NAMALWA (cell line): ENCODE measurements at places on chromosomes 6 and 20.

GRCh38 chr20:19812056-19812455 is 54.0 kb downstream of the RIN2 start:
- DNase-seq: no peak

GRCh38 chr20:61480158-61480825 is 228.2 kb downstream of the CDH4 start:
- no peak for DNase-seq

GRCh38 chr6:118656847-118657451 is 5.6 kb upstream of the CEP85L start:
- DNase-seq: no peak

- no peak for DNase-seq
Observed at GRCh38 chr6:119241111-119241465, 108.5 kb downstream of the MAN1A1 start.

DNA sequence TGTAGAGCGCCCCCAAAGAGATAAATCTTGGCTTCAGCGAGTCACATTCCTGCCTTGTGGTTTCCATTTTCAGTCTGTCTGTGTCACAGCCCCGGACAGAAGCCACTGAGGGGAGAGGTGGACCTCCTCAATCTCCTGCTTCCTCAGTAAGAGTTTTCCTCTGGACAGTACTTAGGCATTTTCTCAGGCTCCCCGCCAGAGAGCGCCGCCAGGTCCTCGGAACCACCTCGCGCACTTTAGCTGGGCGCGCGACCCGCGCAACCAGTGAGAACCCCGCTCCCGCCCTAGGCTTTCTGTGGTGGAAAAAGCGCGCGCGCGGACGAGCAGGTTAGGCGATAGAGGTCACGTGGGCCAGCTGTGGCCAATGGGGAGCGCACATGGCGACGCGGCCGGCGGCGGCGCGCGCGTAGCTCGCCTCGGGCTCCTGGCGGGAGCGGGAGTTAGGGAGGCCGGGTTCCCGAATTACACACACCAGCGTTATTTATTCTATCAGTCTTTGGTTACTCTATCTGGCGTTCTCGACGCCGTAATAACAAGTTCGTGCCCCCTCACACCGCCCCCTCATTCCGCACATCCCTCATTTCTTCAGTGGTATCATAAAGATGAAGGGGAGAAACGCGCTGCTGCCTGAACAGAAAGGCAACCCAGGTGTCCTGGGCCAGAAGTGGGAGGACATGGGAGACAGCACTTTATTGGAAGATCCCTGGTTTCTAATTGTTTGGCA is 19.4 kb downstream of the PXT1 start:
- DNase-seq: peak; percentile 98

DNA sequence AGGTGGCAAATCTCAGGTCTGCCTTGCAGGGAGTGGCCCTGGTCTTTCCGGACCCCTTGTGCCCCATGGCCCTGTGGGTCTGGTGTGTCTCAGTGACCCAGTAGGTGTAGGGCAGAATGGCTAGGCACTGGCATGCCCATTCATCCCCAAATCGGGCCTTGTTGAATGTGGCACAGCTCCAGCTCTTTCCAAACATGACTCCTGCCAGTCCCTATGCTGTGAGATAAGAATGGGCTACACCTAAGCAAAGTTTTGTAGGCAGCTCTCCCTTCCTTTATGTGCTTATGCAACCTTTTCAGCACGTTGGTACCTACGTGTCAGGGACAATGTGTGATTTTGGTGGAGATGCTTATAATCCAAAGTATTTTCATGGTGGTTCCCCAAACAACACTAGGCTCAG is 33.9 kb downstream of the FOXO3 start:
- DNase-seq: no peak

GRCh38 chr6:128412680-128413079 is 107.7 kb downstream of the PTPRK start:
- no peak for DNase-seq

GRCh38 chr20:40922865-40923264 is 105.8 kb upstream of the TOP1 start:
- DNase-seq: no peak

GRCh38 chr6:17665132-17665531 is 41.6 kb downstream of the NUP153 start:
- no peak for DNase-seq

GRCh38 chr6:168247443-168248147 is 72.0 kb downstream of the DACT2 start:
- no peak for DNase-seq

DNA sequence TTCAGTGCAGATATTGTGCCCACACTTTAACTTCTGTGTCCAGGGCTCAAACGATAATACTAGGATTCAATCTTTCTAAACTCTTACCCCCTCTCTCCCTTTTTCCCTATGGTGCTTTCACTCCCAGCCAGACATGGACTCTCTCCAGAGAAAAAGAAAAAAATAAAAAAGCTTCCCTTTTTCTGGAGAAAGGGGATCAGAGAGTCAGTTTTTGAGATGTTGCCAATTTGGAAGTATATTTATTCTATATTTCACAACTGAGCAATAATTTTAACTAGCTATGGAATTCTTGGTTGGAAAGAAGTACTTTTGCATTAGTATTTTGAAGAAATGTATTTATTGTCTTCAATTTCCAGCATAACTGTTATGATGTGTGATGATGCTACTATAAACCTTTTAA is 72.2 kb upstream of the ZFP64 start:
- no peak for DNase-seq

- peak; percentile 85 for DNase-seq
Observed at GRCh38 chr6:153023977-153024708, 21.6 kb upstream of the MTRF1L start.

DNA sequence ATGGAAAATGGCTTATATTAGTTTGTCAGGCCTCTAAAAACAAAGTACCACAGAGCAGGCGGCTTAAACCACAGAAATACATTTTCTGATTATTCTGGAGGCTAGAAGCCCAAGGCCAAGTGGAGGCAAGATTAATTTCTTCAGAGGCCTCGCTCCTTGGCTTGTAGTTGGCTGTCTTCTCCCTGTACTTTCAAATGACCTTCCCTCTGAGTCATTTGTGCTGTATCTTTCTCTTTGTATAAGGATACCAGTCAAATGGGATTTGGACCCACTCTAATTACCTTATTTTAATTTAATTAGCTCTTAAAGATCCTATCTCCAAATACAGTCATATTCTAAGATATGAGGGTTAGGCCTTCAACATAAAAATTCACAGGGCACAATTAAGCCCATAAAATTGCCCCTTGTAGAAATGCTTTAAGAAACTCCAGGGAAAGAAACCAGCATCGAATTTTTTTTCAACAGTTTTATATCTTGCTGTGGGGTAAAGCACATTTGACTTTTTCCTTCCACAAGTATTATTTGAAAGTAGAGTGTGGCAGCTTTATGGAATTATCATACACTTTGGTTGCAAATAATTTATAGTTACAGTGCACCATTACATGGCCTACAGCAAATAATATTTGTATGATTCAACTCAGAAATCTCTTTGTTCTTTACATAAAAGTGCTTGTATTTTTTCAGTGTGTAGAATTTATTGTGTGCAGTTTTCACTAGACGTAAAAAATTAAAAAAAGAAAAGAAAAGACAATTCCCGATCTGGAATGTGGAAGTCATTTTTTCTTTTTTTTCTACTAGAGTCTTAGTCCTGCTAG is 706.1 kb downstream of the KIF16B start:
- DNase-seq: no peak

DNA sequence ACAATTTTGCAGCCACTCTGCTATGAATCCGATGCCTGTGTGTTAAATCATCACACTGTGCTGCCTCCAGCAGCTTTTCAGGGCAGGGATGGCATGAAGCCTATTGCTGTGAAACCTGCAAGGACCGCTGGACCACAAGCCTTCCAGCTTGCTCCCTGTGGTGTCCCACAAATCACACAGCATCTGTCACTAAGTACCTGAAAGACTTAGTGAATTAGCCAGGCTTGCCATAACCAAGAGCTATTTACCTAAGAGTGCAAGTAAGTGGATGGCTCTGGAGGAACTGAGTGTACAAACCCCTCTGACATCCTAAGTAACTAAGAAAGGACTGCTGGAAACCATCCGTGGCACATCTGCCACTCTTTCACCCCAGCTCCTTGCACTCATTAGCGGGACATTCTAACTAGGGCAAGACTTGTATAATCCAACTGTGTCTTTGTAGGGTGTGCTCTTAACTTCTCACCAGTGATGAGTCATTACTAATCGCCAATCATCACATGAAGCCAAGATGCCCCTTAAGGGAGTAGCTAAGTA is 34.7 kb downstream of the FOXQ1 start:
- no peak for DNase-seq

- DNase-seq: peak; percentile 32
Observed at GRCh38 chr6:145895802-145896201, 68.4 kb downstream of the SHPRH start.

- no peak for DNase-seq
Observed at GRCh38 chr20:41358717-41359116, 7.9 kb downstream of the EMILIN3 start.

DNA sequence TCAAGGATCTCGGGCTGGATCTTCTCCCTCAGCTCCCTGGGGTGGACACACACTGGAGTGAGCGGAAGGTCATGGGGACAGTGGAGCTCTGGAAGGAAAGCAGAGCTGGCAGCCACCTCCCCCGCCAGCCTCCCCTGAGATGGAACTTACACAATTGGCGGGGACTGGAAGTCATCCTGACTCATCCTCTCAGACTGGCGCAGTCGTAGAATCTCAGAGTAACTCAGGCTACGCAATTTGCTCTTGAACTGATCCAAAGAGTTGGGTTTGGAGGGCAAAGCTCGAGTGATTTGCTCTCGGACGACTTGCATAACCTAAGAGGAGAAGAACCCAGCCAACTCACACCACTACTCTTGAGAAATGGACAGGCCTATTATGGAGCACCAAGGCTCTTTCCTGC is 34.8 kb downstream of the ELMO2 start:
- no peak for DNase-seq

GRCh38 chr20:32333988-32334885 is 23.9 kb upstream of the ASXL1 start:
- no peak for DNase-seq

DNA sequence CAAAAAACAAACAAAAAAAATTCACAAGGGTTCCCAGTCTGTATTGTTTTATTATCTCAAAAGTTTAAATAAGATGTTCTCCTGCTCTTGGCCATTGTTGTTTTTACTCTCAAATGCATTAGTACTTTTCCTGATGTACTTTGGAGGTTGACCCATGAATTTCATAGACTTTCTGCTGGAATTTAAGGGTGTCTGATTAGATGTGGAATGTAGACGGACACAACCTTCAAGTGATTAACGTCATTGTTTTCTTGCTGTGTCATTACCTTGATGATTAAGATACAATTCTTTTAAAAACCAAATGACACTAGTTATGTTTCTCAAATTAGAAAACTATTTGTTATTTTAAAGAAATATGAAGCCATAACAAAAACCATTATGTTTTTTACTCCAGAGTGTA is 421.4 kb upstream of the RUNX2 start:
- no peak for DNase-seq

- DNase-seq: peak; percentile 72
Observed at GRCh38 chr6:72616406-72617015, 5.4 kb upstream of the KCNQ5 start.

DNA sequence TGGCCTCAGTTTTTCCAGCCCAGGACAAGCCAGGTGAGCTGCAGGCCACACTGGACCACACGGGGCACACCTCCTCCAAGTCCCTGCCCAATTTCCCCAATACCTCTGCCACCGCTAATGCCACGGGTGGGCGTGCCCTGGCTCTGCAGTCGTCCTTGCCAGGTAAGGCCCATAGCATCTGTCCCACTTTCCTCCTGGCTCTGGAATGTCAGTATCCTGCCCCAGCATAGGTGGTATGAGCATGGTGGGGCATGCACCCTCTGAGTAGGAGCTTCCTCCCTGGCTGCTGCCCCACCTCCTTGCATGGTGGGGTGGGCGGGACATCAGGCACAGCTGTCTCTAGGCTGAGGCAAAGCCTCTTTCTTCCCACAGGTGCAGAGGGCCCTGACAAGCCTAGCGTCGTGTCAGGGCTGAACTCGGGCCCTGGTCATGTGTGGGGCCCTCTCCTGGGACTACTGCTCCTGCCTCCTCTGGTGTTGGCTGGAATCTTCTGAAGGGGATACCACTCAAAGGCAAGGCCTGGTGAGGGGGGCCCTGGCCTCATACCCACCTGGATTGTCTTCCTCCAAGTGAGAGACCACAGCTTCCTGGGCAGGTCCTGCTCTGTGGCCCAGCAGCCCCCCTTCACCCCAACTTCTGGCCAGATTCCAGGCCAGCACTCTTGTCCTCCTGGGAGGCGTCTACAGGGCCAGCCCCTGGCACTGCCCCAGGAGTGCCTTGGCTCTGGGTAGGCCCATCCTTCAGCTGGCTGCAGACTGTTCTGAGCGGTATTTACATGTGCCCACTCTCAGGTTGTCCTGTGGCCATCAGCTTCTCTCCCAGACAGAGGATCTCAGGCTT is 9.1 kb downstream of the PI16 start:
- peak; percentile 88 for DNase-seq

DNA sequence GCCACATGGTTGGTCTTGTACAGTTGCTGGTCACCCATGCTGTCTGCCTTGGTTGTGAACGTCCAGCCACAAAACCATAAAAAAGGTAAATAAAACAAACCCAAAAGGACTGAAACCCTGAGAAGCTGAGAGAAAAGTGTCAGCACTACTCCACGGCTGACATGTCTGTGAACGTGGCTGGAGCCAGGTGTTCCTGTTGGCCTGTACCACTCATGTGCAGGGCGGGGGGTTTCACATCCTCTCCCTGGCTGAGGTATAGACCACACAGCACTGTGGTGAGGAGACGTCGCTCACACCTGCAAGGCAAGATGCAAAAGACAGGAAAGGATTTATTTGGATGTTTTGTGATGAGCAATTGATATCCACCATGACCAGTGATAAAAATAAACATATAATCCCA is 51.9 kb upstream of the MRPS10 start:
- peak; percentile 73 for DNase-seq

DNA sequence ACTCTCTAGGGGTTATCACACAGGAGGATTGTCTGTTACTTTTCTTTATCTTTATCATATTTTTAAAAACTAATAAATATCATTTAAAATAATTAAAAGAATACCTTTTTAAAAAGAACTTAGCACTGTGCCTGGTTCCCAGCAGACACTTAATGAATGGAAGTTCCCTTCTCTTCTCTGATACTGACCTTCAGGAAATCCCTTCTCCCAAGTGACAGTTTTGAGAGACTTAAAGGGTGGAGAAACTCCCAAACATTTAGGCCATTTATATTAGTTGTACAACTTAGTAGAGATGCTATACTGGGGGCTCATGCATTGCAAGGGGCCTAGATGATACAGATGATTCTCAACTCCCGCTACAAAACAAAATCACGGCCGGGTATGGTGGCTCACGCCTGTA is 18.5 kb downstream of the MAP1LC3A start:
- DNase-seq: no peak

DNA sequence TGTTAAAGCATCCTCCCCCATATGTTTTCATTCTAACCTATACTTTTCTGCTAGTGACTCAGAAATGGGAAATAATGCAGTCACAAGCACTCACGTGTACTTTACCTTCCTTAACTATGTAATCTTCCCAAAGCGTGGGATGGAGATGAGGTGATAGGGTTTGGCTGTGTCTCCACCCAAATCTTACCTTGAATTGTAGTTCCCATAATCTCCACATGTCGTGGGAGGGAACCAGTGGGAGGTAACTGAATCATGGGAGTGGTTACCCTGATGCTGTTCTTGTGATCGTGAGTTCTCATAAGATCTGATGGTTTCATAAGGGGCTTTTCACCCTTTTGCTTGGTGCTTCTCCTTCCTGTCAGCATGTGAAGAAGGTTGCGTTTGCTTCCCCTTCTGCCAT is 35.4 kb downstream of the AGPAT4 start:
- no peak for DNase-seq

- DNase-seq: no peak
Observed at GRCh38 chr20:25548613-25549086, 36.7 kb downstream of the NINL start.
